NCI-H460 (cell line): ENCODE measurements at places on chromosomes 5 and 9.
A peak's percentile ranks its signal among the peaks of the same experiment; 100 is the strongest.

DNA sequence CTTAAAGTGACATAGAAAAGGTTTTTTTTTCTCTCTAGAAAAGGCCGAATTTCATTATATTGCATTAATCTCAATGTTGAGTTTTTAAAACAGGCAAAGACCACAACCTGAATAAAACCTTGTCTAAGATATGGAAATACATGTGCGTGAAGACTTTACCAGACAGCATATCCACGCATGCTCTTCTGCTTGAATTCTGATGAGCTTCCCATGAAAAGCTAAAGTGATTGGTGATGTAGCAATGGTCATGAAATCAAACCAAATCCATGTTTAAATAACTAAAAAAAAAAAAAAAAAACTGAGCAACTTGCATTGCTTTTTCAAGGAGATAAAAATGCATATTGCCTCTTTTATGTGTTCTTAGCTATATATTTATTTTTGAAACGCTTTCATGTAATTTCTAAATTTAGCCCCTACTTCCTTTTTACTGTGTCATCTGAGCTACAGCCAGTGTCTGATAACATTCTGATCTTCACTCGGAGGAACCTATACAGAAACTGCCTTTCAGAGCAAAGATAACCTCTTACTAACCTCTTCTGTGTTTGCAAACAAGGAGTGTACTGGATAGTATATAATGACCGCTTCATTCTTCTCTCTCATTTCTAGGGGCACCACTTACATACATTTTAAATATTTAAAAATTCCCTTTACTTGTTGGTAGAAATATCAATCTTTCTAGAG, 179.1 kb upstream of the GNA14 start:
- DNase-seq: no peak

DNA sequence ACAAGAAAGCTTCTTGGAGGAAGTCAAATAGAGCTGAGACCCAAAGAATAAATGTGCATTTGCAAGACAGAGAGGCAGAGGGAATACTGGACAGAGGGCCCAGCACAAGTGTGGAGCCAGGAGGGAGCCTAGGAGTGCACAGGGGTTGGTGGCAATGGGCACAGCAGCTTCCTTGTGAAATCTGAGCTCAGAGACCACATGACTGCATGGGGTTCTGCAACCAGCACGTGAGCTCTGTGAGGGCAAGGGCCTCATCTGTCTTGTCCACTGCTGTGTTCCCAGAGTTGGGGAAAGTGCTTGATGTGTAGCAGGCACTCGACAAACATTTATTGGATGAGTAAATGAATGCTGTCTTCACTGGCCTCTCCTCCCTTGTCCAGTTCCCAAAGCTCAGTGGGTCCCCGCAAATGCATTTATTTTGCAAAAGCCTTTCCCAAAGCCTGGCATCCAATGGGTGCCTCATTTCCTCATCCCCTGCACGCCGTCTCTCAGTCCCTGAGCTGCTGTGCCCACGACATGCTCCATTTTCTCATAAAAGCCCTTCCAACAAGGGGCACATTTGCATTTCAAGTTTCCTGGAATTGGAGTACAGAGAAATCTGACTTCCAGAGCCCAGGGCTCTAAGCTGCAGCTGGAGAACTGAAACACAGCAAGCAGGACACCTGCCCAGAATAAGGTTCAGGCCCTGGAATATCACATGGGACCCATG, 58.5 kb downstream of the KCNIP1 start:
- no peak for DNase-seq

GRCh38 chr9:87152256-87152655, 204.9 kb upstream of the GAS1 start:
- DNase-seq: no peak

- no peak for DNase-seq
Observed at GRCh38 chr9:35958104-35958837, at the start of gene OR2S2. Gene OR2S2, minus strand, starts transcription at chr9:35958154. Its CDS starts 56 bp downstream, at chr9:35958098.

DNA sequence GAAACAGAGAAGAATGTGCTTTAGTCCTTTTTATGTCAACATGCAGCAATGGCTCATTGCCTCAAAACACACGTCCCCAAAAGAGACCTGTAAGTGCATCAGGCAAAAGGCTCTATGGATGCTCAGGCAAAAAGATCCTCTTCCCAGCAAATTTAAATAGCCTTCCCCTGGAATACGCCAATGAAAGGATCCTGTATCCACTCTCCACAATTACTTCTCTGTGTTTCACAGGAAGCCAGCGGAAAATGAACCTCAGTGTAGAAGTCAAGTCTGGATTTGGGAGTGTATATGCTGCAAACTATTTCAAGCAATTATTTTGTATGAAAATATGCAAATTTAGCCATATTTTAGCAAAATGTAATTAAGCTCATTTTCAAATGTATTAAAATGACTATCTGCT, 217.9 kb downstream of the EPB41L4A start:
- no peak for DNase-seq

- DNase-seq: no peak
Observed at GRCh38 chr5:78289911-78290310, 4.6 kb downstream of the AP3B1 start.

DNA sequence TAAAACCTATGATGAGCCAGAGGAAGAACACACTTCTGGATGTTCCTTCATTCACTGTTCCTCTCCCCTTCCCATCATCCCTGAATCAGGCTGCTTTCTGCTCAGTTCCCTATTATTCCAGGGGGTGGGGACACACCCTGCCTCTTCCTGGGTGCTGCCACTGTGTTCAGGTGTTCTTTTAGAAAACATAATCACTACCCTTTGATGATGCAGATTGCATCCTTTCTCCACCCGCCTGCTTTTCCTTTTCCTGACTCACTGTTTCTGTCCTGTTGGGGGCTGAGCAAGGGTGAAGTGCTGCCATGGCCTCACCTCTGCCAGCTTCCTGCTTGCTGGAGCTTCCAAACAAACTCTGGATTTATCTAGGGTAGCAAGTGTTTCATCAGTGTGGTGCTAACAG, 331.9 kb upstream of the GRIA1 start:
- no peak for DNase-seq

DNA sequence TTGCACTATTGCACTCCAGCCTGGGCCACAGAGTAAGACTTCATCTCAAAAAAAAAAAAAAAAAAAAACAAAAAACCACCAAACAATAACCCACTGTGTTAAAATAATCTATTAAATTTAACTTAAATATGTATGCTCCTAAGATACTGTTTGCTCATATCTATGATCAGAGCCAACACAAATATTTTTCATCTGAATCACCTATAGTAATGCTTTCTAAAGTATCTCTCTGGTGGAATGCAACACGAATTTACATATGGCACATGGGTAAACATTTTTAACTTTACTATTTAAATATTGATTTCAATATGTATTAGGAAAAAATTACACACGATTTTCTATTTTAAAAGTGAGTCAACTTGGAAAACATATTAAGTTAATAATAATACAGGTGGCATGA, 196.4 kb downstream of the RFX3 start:
- DNase-seq: no peak

- no peak for DNase-seq
Observed at GRCh38 chr5:122694884-122695283, 80.0 kb upstream of the SNX2 start.

DNA sequence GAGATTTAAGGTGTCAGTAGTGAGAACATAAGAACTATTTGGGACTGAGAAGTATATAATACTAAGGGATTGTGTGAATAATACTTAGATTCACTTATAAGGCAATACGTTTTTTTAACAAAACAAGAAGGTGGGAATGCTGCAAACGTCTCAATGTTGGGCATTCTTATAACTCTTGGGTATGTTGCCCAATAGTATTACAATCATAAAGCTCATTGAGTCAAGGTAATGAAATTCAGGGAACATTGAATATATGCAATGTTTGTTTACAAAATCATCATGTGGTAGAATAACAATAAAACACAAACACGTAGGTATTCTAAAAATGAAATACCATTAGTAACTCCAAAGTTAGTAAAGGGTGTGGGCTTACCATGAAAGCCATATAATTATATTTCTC, 400.7 kb downstream of the KIAA0825 start:
- no peak for DNase-seq

DNA sequence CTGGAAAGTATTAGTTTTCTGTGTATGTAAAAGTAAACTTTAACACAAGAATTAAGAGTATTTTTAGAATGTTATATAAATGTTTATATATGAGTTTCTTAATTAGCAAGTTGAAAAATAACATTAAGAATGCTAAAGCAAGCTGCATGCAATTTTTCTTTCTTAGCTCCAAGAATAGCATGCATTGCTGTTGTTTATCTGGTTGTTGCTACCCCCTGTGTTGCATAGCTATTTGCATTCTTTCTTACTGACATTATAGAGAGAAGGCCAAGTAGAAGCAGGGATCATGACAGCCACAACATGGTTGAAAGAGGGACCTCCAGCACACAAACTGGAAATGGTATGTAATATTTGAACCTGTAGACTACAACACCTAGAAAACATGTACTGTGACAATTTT, 94.8 kb downstream of the ERCC6L2 start:
- no peak for DNase-seq

DNA sequence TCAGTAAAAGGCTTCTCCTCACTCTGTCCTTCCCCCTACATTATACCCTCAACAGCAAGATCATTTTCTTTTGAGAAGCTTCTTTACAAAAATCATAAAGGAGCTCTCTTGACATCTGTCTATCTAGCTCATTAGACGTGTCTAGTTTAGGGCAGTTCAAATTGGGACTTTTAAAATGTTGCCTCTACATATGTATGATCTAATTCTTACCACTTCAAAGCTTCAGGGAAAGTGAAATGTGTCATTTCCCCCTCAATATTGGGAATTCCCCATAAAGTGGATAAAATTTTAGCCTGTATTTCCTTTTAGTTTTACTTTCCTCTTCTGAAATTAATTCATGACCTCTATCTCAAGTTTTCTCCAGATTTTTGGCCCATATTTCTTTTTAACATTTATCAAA, 323.7 kb downstream of the ARRDC3 start:
- no peak for DNase-seq

DNA sequence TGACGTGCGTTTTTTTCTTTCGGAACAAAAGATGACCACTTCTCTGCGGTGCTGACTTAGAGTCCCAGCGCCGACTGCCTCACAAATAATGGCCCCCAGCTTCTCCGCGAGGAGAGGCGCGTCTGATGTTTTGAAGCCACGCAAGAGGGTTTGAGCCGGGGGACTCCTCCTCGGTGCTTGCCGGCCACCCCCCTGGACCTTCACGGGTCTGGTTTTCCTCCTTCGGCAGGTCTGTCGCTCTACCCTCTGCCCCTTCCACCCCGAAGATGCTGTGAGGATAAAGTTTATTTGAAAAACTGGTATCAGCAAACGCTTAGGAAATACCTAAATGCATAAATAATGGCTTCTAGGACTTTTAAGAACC, 584 bp downstream of the USP20 start:
- no peak for DNase-seq

DNA sequence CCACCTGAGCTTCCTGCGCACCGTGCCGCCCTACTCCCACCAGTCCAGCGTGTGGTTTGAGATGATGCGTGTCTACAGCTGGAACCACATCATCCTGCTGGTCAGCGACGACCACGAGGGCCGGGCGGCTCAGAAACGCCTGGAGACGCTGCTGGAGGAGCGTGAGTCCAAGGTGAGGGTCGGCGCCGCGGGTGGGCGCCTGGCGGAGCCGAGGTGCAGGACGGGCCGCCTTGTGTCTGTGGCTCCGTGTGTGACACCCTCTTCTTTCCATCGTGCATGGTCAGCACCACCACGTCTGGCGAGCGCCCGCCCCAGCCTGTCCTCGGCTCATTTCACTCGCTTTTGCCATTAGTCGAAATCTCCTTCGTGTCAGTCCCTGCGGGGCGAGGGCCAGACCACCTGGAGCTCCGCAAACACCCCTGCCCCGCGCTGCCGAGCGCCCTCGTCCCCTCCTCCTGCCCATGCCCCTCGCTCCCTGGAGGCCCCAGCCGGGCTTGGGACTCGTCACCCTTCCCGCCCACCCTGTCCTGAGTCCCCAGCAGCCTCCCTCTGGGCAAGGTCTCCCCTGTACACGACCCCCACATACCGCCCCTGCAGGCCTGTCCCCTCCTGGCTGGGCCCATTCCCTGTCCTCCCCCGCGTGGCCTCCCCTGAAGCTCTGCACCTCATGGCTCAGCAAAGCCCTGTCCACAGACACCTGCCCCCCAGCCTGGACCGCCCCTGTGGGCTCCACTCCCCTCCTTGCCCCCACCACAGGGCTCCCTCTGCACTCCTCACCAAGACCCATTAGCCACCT, 7.0 kb downstream of the GRIN1 start:
- DNase-seq: no peak

DNA sequence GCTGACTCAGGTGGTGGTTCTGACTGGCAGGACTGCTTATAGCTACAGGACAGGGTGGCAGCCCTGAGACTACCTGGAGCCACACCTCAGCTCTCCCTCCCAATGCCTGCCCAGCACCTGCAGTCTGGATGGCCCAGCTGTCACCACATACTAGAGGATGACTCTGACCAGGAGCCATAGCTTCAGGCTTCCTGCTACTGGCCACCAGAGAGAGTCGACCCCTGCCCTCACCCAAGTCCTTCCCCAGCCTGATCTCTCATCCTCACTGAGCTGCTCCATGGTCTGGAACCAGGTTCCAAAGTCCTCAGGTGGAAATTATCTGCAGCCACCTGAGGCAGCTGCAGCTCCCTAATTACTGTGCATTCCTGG, 25.6 kb upstream of the TDRD7 start:
- DNase-seq: no peak

DNA sequence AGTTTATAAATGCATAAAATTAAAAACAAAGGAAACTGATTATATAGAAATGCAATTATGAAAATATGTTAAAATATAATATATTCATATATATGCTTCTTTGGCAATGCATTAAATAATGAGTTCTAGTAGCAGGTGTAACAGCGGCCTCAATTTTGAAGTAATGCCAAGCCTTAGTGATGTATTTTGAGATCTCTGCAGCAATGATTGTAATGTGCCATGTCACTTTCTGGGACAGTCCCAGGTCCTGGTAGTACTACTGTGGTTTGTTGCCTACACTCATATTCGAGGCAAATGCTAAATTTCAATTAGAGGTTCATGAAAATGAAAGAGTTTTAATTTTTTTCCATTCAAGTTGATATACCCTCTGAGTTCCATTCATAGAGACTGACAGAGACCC, 75.8 kb upstream of the ORM1 start:
- DNase-seq: no peak

DNA sequence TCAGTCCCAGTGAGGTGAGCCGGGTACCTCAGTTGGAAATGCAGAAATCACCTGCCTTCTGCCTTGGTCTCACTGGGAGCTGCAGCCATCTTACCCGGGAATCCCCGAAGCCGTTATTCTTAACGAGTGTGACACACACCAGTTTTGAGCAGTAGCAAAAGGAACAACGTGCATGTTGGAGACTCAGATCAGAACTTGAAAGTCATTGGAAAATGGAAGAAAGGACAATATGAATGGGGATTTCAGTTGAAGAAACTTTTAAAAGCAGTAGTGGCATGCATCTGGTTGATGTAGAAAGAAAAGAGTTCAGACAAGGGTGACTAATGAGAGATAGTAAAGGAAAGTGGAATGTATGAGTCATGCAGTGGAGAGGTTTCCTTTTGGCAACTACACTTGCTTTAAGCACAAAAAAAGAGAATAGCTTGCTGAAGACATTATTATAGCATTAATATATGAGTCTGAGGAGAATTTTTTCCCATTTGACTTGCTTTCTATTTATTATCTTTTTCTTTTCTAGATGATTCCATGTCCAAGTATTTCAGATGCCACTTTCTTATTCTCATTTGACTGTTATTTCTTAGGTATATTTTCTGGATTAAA, 44.4 kb upstream of the ANKDD1B start:
- peak; percentile 61 for DNase-seq

GRCh38 chr5:72234265-72234700, 85.8 kb downstream of the MRPS27 start:
- peak; percentile 54 for DNase-seq
